ENCODE measurements at places on chromosomes 2 and 18. TPM values are rescaled to one million over a fixed set of nuclear protein-coding genes. Genes with fewer than 3 reads are reported as not detected.

Gene ZNF521
- not detected for total RNA-seq

Gene EFHD1
- 0.86 TPM for total RNA-seq

Gene GPR35
- total RNA-seq: 13.5 TPM

Gene GREB1L
- total RNA-seq: not detected

Gene ALPP
- not detected for total RNA-seq

Gene INO80C
- 28.6 TPM for total RNA-seq

Gene TCF7L1
- total RNA-seq: not detected

Gene CCDC142
- 38.1 TPM for total RNA-seq

Gene PJVK
- total RNA-seq: 1.0 TPM

Gene COLEC12
- total RNA-seq: not detected

Gene ABHD3
- total RNA-seq: 59.6 TPM

Gene SF3B1
- total RNA-seq: 314 TPM

Gene ME2
- 80.0 TPM for total RNA-seq

Gene TMEM131
- total RNA-seq: 38.0 TPM

Gene VIT
- total RNA-seq: not detected

Gene CMPK2
- 57.7 TPM for total RNA-seq

Gene KRTCAP3
- 4.8 TPM for total RNA-seq

Gene LRP1B
- total RNA-seq: not detected

Gene WDCP
- total RNA-seq: 20.2 TPM

Gene PSD4
- 338 TPM for total RNA-seq

Gene ANKRD62
- total RNA-seq: not detected

Gene ACOXL
- total RNA-seq: 1.2 TPM

Gene ARMC9
- total RNA-seq: 1.4 TPM

Gene LRRC30
- not detected for total RNA-seq

Gene QPCT
- 0.54 TPM for total RNA-seq

Gene NDUFV2
- 224 TPM for total RNA-seq

Gene CHRND
- not detected for total RNA-seq

Gene CDH2
- total RNA-seq: 0.61 TPM

Gene KCNS3
- not detected for total RNA-seq

Gene SERPINB13
- not detected for total RNA-seq

Gene ASPRV1
- 1.1 TPM for total RNA-seq

Data from T-helper 1 cell treated with Interleukin-12 subunit alpha and Interleukin-12 subunit beta and Interleukin-4 antibody, amounts not matched to agents 30 ng/mL and 1 ng/mL, for 36 hours (primary cell).